ENCODE measurements at places on chromosomes 2 and 18. TPM values are rescaled to one million over a fixed set of nuclear protein-coding genes. Genes with fewer than 3 reads are reported as not detected.

- DNase-seq: no peak
These were observed 1.7 kb upstream of the RPE start for GRCh38 chr2:210000464-210001324.

The POTEJ gene
- total RNA-seq: 0.12 TPM

DNA sequence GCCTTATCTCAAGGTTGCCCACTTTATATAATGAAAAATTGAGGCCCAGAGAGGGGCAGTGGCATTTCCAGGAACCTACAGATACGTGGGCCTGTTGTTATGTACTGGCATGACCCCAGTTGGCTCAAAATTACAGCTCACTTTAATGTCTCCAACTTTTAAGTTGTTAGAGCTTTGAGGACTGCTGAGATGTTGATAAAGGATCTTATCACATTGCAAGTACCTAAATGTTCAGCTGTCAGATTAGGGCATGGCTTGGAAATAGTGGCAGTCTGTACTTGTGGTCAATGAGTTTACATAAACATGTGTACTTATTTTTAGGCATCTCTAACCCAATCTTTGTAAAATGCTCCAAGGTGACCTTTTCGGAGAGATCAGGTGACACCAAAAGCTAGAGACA is 14.6 kb downstream of the SLC4A5 start:
- DNase-seq: no peak

The OSBPL6 gene
- 1.6 TPM for total RNA-seq

- no peak for DNase-seq
These were observed 265.4 kb upstream of the HDAC4 start for GRCh38 chr2:239666053-239666854.

DNA sequence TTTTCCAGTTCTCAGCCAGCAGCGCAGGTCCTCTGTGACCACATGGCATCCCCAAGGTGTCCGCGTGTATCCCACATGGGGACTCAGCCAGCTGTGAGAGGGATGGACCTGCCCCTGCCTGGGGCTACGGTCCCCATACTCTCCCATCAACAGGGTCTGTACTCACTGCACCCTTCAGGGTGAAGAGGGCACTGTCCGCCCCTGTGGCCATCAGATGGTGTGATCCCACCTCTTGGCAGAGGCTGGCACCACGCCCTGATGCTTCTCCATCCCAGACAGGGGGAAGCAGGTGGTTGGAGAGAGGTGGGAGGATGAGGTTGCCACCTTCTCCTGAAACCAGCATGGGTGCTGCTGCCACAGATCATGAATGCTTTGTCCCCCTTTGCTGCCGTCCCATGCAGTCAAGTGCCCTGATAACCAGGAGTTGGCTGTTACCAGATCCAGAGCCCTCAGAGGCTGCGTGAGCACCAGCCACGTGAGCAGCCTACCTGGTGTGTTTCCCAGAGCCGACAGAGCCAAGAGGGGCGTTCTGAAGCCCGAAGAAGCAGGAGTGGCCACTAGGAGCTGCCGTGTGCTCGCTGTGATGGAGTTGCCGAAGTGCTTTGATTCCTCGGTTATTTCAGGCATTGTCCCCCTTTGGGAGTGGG is 93.9 kb downstream of the SH3RF3 start:
- no peak for DNase-seq

The PTMA gene
- 902 TPM for total RNA-seq

- DNase-seq: no peak
These were observed 812.6 kb upstream of the LRATD1 start for GRCh38 chr2:13819896-13820295.

The ALPP gene
- 0.82 TPM for total RNA-seq

- DNase-seq: no peak
These were observed 5.1 kb downstream of the RHOB start for GRCh38 chr2:20451761-20452499.

GRCh38 chr2:112006076-112006410 is 49.0 kb upstream of the TMEM87B start:
- DNase-seq: no peak

- DNase-seq: no peak
These were observed 306.4 kb downstream of the LPIN1 start for GRCh38 chr2:12052796-12053195.

- DNase-seq: no peak
These were observed 51.5 kb downstream of the USP37 start for GRCh38 chr2:218516614-218517013.

GRCh38 chr2:42922790-42923579 is 130.6 kb upstream of the HAAO start:
- DNase-seq: no peak

DNA sequence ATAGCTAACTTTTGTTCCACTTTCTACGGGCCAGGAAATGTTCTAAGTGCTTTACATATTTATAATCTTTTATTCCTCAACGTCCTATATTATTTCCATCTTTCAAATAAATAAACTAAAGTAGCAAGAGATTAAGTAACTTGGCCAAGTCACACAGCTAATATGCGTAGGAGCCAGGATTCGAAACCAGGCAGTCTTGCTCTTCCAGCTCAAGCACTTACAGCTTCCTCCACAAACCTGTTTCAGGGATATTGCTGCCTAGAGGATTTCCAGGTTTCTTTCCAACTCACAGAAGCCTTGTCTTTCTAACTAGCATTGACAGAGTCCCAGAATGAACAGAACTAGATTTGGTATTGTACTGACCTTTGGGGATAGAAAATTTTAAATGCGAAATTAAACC is 102.5 kb downstream of the FIGN start:
- no peak for DNase-seq

The VIT gene
- 2.9 TPM for total RNA-seq

The IL1A gene
- not detected for total RNA-seq

The HRH4 gene
- not detected for total RNA-seq

- DNase-seq: peak; percentile 23
These were observed 24.6 kb downstream of the DYTN start for GRCh38 chr2:206693399-206694137.

DNA sequence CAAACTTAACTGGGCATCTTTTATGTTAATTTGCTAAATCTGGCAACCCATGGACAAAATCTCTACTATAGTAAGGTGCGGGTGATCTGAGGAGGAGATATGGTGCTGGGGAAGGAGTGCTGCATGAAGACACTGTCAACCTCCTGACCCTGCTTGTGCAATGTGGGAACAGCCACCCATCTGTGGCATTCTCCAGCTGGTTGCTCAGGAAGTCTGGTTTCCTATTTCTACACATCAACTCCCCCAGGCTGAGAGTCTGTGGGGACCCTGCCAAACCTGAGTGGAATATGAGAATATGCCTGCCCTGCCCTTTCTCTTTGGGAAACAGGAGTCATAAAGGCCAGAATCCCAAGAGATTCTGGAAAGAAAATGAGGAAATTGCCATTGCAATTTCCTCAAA is 60.1 kb upstream of the PAX3 start:
- no peak for DNase-seq

The EFR3B gene
- 2.1 TPM for total RNA-seq

The RESP18 gene
- not detected for total RNA-seq

GRCh38 chr18:54918060-54918459 is 41.2 kb downstream of the CCDC68 start:
- no peak for DNase-seq

GRCh38 chr2:21891191-21891590 is 767.4 kb downstream of the TDRD15 start:
- peak; percentile 81 for DNase-seq

- no peak for DNase-seq
These were observed 35.6 kb upstream of the ZSWIM2 start for GRCh38 chr2:186884587-186884986.

The CFAP65 gene
- not detected for total RNA-seq

GRCh38 chr2:71456617-71457016 is 3.3 kb downstream of the DYSF start:
- DNase-seq: no peak

- no peak for DNase-seq
These were observed 40.3 kb downstream of the PSTPIP2 start for GRCh38 chr18:46031741-46032140.

GRCh38 chr18:8895341-8895740 is 190.0 kb downstream of the MTCL1 start:
- no peak for DNase-seq

DNA sequence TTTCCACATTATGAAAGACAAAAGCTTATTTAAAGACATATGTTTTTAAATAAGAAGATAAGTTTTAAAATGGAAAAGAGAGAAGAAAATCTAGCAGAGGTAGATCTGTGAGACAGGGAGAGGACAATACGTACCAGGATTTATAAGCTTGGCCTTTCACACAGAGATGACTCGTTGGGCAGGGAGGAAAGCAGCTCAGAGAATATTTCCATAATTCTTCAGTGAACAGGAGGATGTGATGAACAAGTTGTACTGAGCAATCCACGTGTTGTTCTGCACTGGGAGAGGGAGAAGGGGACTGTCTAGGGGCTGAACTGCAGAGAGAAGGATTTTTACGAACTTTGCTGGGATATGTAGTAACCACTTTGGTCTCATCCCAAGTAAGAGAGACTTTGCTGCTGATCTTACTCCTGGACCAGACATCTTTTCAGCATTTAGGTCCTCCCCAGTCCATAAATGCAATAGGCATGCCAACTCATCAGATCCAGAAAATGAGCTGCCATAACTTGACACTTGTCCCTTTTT is 162.5 kb upstream of the SETBP1 start:
- DNase-seq: no peak

The ING5 gene
- total RNA-seq: 24.9 TPM

The SOWAHC gene
- 14.1 TPM for total RNA-seq

- DNase-seq: no peak
These were observed 3.7 kb downstream of the NPPC start for GRCh38 chr2:231922311-231923009.

The SEC11C gene
- total RNA-seq: 35.0 TPM

The MFSD2B gene
- not detected for total RNA-seq

The RBKS gene
- total RNA-seq: 6.3 TPM

The ZNF396 gene
- total RNA-seq: 1.1 TPM
